Right lung (tissue), 10 donors: ENCODE measurements at places on chromosomes 13 and 19.
A peak's percentile ranks its signal among the peaks of the same experiment; 100 is the strongest.

- no peak for DNase-seq
Observed at GRCh38 chr13:79767126-79767525, 286.2 kb downstream of the NDFIP2 start.

DNA sequence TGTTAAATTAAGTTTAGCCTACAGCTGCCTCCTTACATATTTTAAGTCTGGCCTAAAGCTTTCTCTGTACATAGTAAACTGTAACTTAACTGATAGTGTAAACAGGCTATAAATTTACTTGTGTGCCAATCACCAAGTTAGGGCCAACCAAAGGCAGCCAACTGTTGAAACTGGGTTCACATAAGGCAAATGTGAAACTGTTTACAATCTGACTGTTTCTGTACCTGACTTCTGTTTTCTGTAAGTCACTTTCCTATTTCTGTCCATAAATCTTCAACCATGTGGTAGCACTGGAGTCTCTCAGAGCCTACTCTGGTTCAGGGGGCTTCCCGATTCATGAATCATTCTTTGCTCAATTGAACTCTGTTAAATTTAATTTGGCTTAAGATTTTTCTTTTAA is 103.1 kb downstream of the RAP2A start:
- DNase-seq, result no peak

GRCh38 chr19:12834566-12834943 is at the start of gene RTBDN:
RTBDN (minus strand) TSS chr19:12834579; CDS start chr19:12829979, 4,600 bp downstream.
- DNase-seq, result no peak

GRCh38 chr13:102260256-102260655 is 141.6 kb downstream of the FGF14 start:
- no peak for DNase-seq

GRCh38 chr13:98377635-98378378 is 199.1 kb downstream of the STK24 start:
- no peak for DNase-seq

DNA sequence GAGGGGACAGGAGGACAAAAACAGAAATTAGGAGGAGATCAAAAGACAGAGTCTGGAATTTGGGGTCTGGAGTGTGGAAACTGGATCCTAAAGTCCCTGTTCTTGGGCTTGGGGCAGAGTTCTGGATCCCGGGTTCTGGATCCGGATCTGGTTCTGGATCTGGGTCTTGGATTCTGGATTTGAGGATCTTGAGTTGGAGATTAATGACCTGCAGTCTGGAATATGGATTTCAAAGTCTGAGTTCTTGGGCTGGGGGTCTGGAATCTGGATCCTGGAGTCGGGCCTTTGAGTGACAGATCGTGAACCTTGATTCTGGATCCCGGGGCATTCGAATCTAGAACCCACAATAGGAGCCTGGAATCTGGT is 411 bp upstream of the KLK15 start:
- no peak for DNase-seq

DNA sequence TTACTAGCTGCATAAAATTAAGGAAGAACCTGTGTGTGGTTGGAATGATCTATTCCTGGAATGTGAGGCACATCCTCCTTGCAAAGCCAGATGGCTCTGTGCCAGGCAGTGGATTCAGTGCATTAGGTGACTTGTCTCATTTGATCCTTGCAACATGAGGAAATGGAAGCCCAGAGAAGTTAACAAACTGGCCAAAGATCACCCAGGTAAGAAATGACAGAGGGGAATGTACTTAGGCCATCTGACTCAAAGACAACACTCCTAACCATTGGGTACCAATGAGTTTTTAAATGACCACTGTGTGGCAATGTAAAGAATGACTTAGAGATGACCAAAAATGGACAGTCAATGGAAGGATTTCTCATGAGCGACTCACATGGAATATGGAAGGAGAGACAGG is 114.2 kb upstream of the RXFP2 start:
- no peak for DNase-seq

GRCh38 chr13:23348262-23349127 is 85.0 kb downstream of the SACS start:
- no peak for DNase-seq

DNA sequence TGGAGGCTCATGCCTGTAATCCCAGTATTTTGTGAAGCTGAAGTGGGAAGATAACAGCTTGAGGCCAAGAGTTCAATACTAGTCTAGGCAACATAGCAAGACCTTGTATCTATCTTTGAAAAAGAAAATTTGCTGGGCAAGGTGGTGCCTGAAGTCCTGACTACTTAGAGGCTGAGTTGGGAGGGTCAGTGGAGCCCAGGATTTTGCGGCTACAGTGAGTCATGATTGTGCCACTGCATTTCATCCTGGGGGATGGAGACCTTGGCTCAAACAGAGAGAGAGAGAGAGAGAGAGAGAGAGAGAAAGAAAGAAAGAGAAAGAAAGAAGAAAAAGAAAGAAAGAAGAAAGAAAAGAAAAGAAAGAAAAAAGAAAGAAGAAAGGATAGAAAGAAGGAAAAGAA is 1872.3 kb upstream of the PCDH20 start:
- no peak for DNase-seq

DNA sequence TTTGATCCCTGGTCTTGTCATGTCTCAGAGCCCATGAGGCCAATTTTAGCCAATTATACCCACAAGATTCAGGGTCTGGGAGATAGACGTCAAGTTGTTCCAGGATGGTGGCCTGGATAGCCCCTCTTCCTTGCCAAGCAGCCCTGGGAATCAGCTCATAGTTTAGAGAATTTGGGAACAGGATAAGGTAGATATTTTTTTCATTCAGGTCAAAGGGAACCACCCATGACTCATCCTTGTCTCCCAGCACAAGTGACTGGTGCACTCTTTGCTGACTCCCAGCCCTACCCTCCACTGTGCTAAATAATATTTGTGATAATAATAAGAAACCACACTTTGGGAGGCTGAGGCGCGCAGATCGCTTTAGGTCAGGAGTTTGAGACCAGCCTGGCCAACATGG is 17.1 kb upstream of the S1PR4 start:
- DNase-seq, result no peak

GRCh38 chr13:77563111-77563510 is 27.6 kb downstream of the SCEL start:
- DNase-seq, result no peak

DNA sequence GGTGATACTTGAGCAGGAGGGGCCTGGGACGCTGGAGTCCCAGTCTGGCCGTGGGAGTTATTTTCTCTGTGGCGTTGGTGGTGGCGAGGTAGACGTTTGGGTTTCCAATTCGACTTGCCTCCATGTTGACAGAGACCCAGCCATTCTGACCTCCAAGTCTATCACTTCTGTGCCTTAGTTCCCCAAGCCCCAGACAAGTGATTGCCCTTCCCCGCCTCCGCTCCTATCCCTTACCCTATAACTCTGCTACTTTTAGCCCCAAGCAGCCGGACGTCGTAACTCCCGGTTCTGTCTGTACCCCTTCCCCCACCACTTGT is 549 bp downstream of the TIMM50 start:
- no peak for DNase-seq

GRCh38 chr13:48291730-48292129 is 11.8 kb upstream of the RB1 start:
- DNase-seq, result no peak

- no peak for DNase-seq
Observed at GRCh38 chr19:15235781-15236180, 3.5 kb upstream of the EPHX3 start.

DNA sequence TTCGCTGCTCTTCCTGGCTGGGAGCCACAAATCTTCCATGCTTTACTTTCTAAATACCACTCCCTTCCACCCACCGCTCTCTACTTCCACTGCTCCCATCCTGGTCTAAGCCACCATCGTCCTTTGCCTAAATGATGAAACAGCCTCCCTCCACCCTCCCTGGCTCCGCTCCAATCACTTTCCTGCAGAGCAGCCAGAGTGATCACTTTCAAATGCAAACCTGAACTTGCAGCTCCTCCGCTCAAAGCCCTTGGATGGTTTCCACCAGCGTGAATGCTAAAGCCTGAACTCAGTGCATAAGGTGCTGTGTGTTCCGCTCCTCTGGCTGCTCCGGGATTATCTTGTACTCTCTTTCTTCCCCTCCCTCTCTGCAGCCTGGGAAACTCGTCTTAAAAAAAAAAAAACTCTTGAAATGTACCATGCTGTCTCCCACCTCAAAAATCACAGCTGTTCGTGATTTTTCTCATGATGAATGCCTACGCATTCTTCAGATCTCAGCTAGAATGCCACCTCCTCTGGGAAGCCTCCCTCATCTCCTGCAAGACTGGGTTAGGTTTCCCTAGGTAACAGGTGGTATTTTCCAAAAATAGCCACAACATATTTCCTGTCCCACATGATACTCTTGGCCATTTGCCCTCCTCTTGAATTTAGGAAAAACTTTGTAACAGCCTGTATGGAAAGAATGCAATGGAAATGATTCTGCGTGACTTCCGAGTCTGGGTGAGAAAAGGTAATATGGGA is 3.7 kb upstream of the SIN3B start:
- peak; percentile 51 for DNase-seq

DNA sequence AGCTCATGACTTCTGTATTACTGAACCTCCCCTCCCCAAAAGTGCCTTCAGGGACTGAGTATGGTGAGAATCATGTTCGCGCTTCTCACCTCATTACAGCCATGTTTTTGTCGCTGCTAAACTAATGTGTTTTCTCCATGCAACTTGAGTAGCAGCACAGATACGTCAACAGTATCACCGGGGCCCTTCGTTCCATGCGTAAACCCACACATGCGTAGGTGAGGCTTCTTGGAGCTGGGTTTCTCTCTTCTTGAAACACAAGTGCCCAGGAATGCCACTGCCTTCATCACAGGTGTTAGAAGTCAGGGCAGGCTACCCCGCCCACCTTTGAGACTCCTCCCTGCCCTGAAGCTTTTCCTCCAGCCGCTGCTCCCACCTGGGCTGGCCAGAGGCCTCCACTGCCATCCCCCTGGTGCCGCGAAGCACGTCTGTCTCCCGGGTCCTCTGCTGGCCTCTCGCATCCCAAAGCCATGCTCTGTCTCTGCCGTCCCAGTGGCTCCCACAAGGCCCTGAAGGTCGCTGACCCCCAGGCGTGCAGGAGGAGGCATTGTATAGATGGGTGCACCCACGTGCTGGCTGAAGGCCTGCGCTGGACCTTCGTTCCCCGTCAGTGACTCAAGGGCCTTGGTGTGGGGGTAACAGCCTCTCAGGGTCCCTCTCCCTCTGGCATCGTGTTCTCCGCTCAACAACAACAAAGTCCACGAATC is 135.3 kb upstream of the MCF2L start:
- no peak for DNase-seq

DNA sequence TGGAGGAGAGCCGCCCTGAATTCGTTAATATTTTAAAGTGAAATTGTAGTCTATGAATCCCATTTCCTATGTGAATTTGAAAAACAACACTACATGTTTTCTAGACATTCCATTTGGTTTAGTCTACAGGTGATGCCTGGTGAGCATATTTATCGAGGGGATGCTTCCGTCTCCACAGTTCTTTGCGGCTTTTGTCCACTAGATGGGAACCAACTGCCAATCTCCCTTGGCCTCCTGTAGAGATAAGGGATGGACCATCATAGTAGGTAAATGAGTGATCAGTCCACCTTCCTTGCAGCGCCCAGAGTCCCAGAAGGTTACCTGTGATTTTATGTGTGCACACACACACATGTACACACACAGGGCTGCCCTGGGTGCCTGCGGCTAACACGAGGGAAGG is 289.8 kb upstream of the SOX21 start:
- no peak for DNase-seq

- no peak for DNase-seq
Observed at GRCh38 chr19:55119053-55119452, 1.6 kb upstream of the PPP1R12C start.

- no peak for DNase-seq
Observed at GRCh38 chr19:13094106-13094504, 8.6 kb downstream of the LYL1 start.

DNA sequence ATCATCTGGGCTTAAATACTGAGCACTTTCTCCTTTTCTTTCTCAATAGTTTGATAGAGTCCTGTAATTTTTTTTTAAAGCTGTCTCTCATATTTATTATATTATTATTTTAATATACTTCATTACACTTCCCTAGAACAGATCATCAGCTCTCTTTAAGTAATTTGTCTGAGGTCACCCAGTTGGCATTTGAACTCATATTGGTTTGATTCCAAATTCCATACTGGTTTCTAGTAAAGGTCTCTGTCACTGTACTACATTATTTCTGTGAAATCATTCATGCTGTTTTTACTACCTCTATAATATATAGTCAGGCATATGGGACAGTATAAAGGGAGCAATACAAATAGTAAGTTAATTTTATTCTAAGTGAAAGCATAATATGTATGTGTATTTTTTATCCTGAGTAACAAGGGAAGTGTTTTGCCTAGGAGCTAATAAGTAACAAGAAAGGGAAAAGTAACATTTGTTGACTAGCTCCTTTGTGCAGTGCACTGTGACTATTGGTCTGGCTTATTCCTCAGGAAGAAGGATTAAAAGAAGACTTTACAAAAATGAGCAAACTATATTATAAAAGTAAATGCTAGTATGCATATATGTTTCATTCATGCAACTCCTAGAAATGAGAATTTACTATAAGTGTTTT is 14.3 kb downstream of the LPAR6 start:
- DNase-seq, result no peak

DNA sequence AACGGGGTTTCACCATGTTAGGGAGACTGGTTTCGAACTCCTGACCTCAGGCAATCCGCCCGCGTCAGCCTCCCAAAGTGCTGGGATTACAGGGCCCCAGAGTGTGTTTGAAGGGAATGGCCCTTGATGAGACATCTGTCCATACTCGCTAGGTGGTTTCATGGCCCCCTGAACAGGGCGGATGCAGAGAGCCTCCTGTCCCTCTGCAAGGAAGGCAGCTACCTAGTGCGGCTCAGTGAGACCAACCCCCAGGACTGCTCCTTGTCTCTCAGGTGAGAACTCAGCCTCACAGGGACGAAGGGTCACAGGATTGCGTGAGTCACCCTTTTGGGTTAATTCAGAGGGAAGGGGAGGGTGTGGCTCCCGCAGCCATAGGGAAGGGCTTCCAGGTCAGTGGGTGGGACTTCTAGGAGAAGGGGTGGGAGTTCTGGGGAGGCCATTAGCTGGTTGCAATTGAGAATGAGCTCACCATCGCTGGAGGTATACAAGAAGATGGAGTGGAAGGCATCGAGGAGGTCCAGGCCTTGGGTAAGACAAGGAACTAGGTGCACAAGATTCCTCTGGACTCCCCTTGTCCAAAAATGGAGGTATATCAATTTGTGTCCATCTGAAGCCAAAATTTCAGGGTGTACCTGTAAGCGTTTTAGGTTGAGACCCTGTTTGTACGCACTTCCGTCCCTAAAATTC is 9.2 kb downstream of the SHD start:
- no peak for DNase-seq

GRCh38 chr13:23159205-23159759 is 21.5 kb upstream of the SGCG start:
- peak; percentile 31 for DNase-seq

GRCh38 chr13:48315969-48316650 is 12.6 kb downstream of the RB1 start:
- no peak for DNase-seq

DNA sequence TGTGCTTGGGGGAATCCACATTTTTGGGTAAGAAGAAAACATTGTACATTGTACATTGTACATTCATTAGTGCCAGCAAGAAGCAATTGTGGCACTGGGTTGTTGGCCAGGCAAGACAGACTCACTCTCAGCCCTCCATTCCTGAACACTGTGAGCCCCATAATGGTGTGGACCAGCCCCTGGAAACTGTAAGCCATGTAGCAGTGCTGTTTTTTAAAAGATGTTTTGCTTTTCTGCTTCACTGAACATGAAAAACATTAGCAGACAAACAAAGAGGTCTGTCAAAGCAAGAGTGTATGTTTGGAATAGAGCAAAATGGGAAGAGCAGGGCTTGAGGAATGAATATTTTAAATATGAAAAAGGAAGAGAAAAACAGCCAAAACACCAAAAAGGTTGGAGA is 39.1 kb upstream of the IL17D start:
- DNase-seq, result no peak

- no peak for DNase-seq
Observed at GRCh38 chr19:765179-765738, 14.3 kb downstream of the MISP start.
